ENCODE measurements at places on chromosomes 5 and 9. TPM values are rescaled to one million over a fixed set of nuclear protein-coding genes. Genes with fewer than 3 reads are reported as not detected.

Gene IL7R
- total RNA-seq = 0.41 TPM

Gene LCN1
- total RNA-seq = not detected

Gene PCDHGA10
- total RNA-seq = 0.13 TPM

DNA sequence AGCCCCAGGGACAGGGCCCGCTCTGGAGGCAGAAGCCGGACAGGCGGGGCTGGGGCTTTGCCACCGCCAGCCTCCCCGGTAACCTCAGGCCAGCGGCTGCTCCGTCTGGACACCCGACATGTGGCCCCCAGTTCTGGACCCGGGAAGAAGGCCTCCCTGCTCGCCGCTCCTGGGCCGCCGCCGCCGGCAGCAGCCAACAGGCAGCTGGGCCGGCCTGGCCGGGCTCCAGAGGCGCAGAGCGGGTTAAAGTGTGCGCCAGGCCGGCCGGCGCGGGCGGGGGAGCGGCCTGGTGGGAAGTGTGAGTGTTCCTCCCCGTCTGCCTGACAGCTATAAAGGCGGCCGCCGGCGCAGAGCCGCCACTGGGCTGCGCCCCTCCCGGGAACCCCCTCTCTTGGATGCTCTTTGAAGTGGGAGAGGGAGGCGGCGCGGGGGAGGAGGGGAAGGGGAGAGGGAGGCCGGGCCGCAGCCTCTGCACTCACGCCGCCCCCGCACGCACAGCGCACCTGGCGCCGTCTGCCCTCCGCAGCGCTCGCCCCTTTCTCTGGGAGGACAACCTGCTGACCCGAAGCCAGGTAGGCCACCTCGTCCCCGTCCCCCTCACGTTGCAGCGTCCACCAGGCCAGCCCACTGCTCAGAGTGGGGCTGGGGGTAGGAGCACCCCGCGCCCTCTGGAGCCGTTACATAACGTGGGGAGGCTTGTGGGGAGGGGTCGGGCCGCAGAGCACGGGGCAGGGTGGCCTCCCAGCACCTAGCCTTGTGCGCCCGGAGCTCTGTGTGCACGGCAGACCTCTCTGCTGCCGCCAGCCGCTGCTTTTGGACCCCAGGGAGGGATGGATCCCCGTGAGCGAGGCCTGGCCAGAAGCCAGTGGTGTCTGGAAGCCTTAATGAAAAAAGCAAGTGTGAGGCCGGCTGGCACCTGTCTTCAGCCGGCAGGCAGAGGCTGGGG lies at the start of gene ADAMTSL2:
TSS of gene ADAMTSL2 (plus strand) at position 359 of the 946 bp plus-strand sequence. CDS start 2,009 bp downstream, outside the sequence.
- no peak for DNase-seq
- H3K4me1 ChIP-seq = no peaks in the 10 kb centered on the region
- no peak within 1 kb of the TSS for H3K4me3 ChIP-seq
- H3K36me3 ChIP-seq = no peaks in the 10 kb centered on the region

- no peak overlapping the region for H3K27ac ChIP-seq
- no peaks in the 10 kb centered on the region for H3K27me3 ChIP-seq
- H3K4me3 ChIP-seq = no peak overlapping the region
- no peaks in the 10 kb centered on the region for H3K36me3 ChIP-seq
- peaks cover 11% of the 10 kb centered on the region for H3K4me1 ChIP-seq
- DNase-seq = no peak
Observed at GRCh38 chr5:138603249-138603920, 28.2 kb upstream of the HSPA9 start.

GRCh38 chr5:27944471-27944870 lies 906.1 kb upstream of the CDH9 start:
- no peaks in the 10 kb centered on the region for H3K4me1 ChIP-seq
- DNase-seq = no peak
- H3K27ac ChIP-seq = no peak overlapping the region
- H3K36me3 ChIP-seq = no peaks in the 10 kb centered on the region
- H3K4me3 ChIP-seq = no peak overlapping the region

DNA sequence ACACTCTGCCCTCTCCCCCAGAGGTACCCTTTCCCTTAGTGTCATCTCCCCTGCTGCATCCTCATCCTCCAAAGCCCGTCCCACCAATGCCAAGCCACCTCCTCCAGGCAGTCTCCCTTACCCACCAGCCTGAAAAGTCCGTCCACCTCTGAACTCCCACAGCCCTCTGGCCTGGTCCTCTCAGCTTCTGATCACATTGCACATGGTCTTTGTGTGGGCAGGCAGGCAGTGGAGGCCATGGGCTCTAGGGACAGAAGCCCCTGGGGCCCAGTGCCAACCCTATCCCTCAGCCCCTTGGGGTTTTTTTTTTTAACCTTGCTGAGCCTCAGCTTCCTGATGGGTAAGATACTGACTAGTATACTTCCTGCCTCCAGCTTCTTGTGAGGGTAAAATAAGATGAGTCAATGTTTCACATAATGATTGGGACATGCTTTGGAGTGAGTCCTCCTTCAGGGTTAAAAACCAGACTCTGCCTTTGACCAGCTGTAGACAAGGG lies 19.4 kb downstream of the CSF1R start:
- no peaks in the 10 kb centered on the region for H3K27me3 ChIP-seq
- no peaks in the 10 kb centered on the region for H3K36me3 ChIP-seq
- H3K4me3 ChIP-seq = no peak overlapping the region
- no peak for DNase-seq
- H3K4me1 ChIP-seq = peaks cover 6% of the 10 kb centered on the region

- H3K4me3 ChIP-seq = no peak overlapping the region
- no peak overlapping the region for H3K27ac ChIP-seq
- no peaks in the 10 kb centered on the region for H3K4me1 ChIP-seq
- no peaks in the 10 kb centered on the region for H3K36me3 ChIP-seq
Observed at GRCh38 chr9:113528088-113528487, 64.6 kb downstream of the RGS3 start.

- H3K27ac ChIP-seq = peak overlapping the region; percentile 74
- H3K4me3 ChIP-seq = no peak overlapping the region
Observed at GRCh38 chr5:95711501-95712346, 19.4 kb upstream of the RHOBTB3 start.

GRCh38 chr9:91004484-91004883 lies 202.9 kb downstream of the SYK start:
- no peak for DNase-seq
- H3K4me3 ChIP-seq = no peak overlapping the region
- H3K36me3 ChIP-seq = no peaks in the 10 kb centered on the region
- no peak overlapping the region for H3K27ac ChIP-seq

- peak overlapping the region; percentile 88 for H3K27ac ChIP-seq
- DNase-seq = no peak
- H3K4me3 ChIP-seq = peak overlapping the region; percentile 73
- H3K36me3 ChIP-seq = no peaks in the 10 kb centered on the region
- no peaks in the 10 kb centered on the region for H3K27me3 ChIP-seq
Observed at GRCh38 chr9:121738411-121738810, 87.0 kb downstream of the DAB2IP start.
